ENCODE measurements at places on chromosomes 11 and 22.

DNA sequence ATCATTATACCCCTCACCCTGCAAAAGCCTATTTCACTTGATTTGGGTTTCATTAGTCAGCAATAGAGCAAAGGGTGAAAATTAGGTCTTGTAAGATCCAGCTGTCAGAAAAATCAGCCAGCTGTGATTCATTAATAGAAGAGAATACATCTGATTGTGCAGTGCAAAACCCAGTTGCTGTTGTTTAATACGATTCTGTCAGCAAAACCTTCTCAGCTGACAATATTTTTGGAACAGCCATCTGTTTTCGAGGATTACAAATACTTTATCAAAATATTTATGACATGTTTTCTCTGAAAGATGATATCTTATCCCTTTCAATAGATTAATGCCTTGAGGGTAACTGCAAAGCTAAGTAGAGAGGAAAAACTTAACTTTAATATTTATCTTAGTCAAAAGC, 1354.0 kb upstream of the RAG2 start:
- DNase-seq: no peak

DNA sequence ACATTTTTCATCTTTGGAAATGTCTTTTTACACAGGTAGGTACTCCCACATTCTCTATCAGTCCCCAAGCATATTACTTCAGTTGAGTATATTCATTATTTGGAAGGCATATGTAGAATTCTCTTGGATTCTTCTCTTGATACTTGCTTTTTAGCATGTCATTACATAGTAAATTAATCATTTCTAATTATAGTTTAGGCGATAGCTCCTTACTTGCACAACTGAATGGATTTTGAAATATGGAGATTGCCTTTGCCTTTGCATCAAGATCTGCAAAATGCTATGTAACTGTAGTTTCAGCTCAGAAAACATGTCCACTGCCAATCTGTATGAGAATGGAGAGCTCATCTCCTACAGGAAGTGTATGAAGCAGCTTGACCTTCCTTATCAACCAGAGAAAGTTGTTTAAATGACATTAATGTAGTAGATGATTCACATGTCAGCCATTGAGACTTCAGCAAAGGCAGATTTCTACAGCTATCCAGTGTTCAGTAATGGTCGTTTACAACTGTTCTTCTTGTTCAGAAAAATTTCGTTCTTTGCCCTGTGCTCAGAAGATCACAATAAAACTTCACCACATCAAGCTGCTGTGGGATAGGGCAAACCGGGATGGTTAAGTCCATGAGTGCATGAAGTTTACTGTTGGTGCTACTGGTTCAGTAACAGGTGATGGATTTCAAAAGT, 61.6 kb downstream of the PPP6R3 start:
- DNase-seq: no peak

DNA sequence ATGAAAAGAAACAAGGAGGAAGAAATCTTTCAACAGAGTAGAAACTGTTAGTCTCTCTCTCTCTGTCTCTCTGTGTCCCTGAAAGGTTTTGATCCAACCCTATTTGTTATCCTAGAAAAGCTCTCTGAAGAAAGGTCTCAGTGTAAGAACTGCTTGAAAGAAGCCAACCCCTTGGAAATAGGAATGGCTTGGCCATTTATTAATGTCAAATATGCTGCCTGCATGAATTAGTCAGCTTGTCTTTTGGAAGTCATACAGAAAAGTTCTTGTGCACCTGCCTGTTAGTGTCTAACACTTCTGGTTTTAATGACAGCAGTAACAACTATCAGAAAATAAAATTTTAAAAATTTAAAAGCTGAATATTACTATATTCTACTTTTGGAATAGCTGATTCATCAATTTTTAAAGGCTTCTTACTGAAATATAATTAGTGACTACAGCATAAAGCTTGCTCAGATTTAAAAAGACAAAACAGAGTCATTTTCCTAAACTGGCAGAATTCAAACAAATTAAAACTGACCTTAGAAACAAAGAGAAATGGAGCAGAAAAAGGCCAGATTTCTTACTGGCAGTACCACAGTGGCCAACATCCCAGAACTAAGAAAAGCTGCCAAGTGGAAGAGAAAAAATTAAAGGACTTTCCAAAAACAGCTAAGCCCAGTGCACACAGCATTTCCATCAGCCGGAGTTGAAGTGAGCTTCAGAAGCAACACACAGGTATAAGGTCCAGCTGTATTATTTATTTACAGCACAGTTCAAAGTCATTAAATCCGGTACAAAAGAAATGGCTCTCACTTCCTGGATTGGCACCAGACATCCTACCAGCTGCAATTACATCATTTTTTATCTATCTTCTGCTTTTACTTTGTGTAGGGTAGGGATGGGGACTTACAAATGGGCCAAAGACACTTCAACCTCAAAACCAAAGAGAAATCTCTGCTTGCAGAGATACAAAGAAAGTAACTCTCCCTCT, 76.3 kb downstream of the PRCP start:
- no peak for DNase-seq

GRCh38 chr22:39291523-39291922, 27.9 kb downstream of the RPL3 start:
- no peak for DNase-seq

- DNase-seq: no peak
Measured at GRCh38 chr11:117484156-117484555, 156.5 kb downstream of the CEP164 start.

DNA sequence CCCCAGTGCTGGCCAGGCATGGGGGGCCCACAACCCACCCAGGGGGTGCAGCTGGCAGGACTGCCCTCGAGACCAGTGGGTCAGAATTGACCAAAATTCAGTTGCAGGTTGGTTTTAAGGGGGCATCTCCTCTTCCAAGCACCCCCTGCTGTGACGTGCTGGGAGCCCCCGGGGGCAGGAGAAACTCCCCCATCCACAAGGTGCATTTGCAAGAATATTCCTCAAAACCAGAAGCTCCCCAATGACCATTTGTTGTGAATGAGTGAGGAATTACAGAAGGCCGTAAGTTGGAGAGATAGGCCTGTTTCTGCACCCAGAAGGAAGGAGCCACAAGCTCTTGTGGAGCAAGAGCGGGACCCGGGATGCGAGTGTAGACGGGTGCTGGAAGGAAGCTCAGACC, 414.5 kb downstream of the BRD1 start:
- no peak for DNase-seq

GRCh38 chr11:124222407-124222806, 18.5 kb upstream of the OR8G1 start:
- DNase-seq: no peak
